ENCODE measurements at places on chromosomes 3 and 15.

- no peak for DNase-seq
These were observed 34.6 kb upstream of the CCDC66 start for GRCh38 chr3:56522374-56522773.

- DNase-seq = no peak
These were observed 1016.0 kb downstream of the MCTP2 start for GRCh38 chr15:95247071-95247984.

- no peak for DNase-seq
These were observed 725.3 kb downstream of the SI start for GRCh38 chr3:164352991-164353390.

DNA sequence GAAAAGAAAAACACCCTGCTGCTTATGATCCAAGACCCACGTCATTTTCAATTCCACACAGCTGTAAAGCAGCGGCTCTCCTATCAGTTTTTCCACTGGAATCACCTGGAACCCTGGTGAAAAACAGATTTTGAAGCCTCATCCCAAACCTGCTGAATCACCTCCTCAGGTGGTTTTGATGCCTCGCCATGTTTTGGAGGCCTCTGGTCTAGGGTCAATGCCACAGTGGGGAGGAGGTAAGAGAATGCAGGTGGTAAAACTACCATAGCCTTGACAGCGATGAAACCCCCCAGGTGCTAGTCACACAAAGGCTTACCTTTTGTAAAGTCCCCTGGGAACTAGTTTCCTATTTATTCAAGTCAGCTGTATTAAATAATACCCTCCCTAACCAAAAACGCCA, 24.8 kb downstream of the MYO1E start:
- DNase-seq = no peak

- DNase-seq = no peak
These were observed 386.8 kb upstream of the PLSCR5 start for GRCh38 chr3:146991907-146992306.

DNA sequence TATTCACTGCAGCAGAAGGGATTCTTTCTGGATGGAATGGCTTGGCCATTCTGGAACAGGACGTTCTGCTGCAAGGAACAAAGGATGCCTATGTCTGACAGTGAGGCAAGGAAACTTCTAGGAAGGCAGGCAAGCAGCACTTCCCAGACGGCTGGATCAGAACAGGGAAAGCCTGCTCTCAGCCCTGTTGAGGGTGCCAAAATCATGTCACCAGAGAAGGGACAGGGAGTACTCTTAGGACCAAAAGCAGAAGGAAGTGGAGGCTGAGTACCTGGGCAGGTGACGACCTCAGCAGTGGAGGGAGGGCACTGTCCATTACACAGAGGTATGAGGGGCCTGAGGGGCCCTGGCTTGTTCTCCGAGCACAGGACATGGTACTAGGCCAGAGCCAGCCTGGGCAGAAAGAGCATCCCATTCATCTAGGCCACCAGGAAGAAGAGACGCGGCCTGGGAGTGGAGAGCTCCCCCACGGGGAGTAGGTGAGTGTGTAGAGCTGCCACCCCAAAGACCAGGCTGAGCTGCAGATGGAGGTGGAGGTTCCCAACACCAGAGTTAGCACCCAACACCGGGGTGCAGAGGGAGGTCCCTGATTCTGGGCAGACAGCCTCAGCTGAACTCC, 9.6 kb downstream of the KLF15 start:
- DNase-seq = no peak

GRCh38 chr15:73165435-73165834, 113.2 kb downstream of the NEO1 start:
- DNase-seq = no peak

GRCh38 chr15:76286271-76286879, 24.9 kb downstream of the ETFA start:
- DNase-seq = no peak

DNA sequence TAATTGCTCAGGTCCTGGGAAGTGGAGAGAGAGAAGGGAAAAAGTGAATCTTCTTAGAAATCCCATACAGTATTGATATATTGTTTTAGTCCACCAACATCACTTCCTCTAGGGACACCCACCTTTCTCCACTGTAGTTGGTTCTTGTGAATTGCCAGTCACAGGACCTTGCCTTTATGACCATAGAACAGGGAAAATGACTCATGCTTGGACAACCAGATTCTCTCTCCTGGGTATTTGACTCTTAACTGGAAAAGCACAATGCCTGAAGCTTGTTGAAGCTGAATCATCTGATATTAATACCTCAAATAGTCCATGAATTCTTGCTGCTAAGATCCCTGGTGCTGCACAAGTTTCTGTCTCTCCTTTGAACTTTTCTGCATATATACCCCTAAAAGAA, 32.5 kb upstream of the DCLK3 start:
- DNase-seq = no peak

DNA sequence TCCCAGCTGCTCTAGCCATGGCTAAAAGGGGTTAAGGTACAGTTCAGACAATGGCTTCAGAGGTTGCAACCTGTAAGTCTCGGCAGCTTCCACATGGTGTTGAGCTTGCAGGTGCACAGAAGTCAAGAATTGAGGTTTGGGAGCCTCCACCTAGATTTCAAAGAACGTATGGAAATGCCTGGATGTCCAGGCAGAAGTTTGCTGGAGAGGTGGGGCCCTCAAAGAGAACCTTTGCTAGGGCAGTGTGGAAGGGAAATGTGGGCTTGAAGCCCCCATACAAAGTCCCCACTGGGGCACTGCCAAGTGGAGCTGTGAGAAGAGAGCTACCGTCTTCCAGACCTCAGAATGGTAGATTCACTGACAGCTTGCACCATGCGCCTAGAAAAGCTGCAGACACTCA, 73.7 kb downstream of the STT3B start:
- no peak for DNase-seq

- no peak for DNase-seq
These were observed 106.4 kb upstream of the PFN2 start for GRCh38 chr3:150077107-150077506.

GRCh38 chr3:31246293-31247062, 286.2 kb upstream of the STT3B start:
- DNase-seq = no peak

DNA sequence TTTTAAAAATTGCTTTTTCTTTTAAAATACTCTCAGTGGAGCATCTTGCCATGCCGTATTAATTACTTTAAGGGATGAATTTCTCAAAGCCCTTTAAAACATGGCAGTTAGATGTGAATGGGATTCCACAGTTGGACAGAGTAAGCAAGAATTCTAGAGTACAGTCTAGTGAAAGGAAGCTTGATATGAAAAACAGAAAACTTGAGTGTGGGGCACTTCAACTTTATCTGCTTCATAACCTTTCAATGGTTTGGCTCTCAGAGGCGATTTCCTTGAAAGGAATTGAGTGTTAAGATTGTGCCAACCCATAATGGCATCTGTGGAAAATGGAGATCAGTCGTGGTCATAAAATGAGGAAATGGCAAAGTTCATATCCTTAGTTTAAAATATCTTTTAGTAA, 127.7 kb upstream of the SAMMSON start:
- peak; percentile 14 for DNase-seq

- no peak for DNase-seq
These were observed 52.9 kb upstream of the EPHB1 start for GRCh38 chr3:134742202-134742601.

DNA sequence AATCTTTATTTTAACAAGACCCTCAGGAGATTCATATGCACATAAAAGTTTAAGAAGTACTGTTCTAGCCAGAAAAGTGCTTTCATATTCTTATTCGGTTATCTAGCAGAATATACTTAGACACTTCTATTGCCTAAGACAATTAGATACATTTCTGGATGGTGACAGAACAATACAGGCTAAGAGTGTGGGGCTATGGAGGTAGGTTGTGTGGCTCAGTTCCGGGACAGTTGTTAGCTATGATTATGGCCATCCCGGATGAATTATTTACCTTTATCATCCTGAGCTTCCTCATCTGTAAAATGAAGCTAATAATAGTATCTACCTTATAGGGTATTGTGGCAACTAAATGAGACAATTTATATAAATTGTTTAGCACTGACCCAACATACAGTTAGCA, 6.6 kb downstream of the FAM98B start:
- DNase-seq = no peak

DNA sequence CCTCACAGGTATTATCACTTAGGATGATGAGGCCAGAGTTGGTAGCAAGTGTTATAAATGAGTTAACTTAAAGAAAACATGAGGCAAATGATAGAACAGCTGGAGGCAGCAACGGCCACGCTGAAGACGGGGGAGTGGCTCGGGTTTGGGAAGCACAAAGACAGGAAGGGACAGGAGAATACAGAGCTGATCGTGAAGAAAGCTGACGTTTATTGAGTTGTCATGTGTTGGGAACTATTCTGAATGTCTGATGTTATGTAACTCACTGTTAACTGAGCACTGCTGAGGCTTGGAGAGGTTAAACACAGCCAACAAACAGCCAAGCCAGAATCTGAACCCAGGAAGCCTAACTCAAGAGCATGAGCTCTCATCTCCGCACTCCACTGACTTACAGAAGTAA, 42.3 kb downstream of the FGD5 start:
- DNase-seq = peak; percentile 15

GRCh38 chr3:175919133-175919532, 1060.0 kb downstream of the NAALADL2 start:
- no peak for DNase-seq

GRCh38 chr3:190012314-190012782, 108.3 kb downstream of the P3H2 start:
- no peak for DNase-seq

- peak; percentile 85 for DNase-seq
These were observed 86.5 kb downstream of the ST6GAL1 start for GRCh38 chr3:187016639-187017345.

DNA sequence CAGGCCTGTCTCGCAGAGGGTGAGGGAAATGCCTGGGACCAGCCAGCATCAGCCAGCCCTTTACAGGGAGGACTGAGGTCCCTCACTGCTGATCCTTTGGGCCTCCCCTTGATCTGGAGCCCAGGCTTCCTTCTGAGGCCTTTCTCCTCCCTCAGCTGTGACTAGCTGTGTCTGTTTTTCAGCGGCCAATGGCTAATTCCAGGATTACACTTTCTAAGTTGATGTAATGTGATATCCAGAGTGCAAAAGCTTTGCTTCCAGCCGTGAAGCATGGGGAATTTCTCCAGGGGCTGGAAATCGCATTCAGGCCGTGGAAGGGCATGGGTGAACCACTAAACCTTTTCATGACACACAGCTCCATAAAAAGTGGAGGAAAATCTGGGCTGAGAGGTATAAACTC, 157.6 kb downstream of the SHQ1 start:
- DNase-seq = no peak

All from suppressor macrophage treated with lipopolysaccharide for 4 hours (primary cell).